ENCODE measurements at places on chromosomes 3 and 15.

DNA sequence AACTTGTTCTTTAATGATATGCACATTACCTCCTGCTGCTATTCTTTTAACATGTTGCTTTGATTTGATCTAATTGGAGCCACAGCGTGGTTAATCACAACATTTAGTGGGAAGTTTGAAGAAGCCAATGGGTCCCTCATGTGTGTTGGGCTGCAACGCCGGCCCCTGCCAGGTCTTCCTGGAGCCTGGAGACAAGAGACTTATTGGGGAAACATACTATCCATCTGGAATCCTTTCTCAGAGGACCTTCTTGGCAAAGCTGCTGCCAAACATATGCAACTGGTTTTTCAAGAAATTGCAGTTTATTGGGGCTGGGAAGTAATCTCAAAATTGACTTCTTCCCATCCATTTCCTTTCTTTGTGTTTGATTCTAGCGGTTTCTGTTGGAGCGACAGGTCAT, 396.3 kb upstream of the PROK2 start:
- no peak for DNase-seq

- no peak for DNase-seq
Observed at GRCh38 chr3:194300936-194301335, 50.2 kb downstream of the CPN2 start.

DNA sequence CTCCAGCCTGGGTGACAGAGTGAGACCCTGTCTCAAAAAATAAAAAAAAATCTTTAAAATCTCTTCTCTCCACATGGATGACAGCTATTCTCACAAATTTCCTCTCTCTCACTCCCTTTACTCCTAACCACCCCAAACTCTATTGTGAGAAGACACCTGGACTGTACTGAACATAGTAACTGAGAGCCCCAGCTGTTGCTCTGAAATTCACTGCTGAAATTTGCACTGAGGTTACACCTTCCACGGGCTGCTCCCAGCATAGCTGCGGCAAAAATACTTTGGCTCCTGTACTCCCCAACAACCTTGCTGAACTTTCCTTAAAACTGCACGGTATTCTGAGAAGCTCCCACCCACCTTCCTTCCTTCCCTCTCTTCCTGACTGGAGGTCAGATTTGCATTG, 4.4 kb upstream of the PCCB start:
- DNase-seq, result no peak

DNA sequence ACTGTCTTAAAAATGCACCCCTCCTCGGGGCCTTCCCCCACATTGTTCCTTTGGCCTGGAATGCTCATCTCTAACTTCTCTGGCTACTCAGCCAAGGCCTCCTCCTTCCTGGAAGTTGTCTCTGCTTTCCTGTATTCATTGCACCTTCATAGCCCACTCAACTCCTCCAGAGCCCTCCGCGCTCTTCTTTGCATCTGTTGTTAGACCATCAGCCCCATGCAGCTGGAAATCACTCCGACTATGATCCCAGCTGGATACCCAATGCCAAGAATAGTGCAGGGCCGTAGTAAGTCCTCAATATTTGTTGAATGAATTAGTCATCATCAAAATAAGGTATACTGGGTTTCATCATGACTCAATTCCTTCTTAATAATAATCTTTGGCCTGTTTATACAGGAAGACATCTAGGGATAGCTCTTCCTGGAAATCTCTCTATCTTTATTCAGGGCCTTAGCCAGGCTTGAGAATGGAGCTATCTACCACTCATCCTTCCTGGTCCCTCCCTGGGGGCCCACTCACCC, 112.7 kb downstream of the SYNPR start:
- DNase-seq, result no peak

- DNase-seq, result peak; percentile 83
Observed at GRCh38 chr3:51967384-51968169, at the start of gene PCBP4. PCBP4 (minus strand) TSS chr3:51967454; CDS start chr3:51961240, 6,214 bp downstream.

- no peak for DNase-seq
Observed at GRCh38 chr3:194354315-194354714, 3.2 kb upstream of the CPN2 start.

- DNase-seq, result peak; percentile 97
Observed at GRCh38 chr3:4741404-4742307, 237.6 kb upstream of the BHLHE40 start.

- no peak for DNase-seq
Observed at GRCh38 chr3:8489278-8489792, 12.3 kb upstream of the LMCD1 start.

- peak; percentile 15 for DNase-seq
Observed at GRCh38 chr3:107512108-107512507, 10.7 kb upstream of the BBX start.

- DNase-seq, result peak; percentile 9
Observed at GRCh38 chr3:70049761-70050160, 50.2 kb downstream of the SAMMSON start.

DNA sequence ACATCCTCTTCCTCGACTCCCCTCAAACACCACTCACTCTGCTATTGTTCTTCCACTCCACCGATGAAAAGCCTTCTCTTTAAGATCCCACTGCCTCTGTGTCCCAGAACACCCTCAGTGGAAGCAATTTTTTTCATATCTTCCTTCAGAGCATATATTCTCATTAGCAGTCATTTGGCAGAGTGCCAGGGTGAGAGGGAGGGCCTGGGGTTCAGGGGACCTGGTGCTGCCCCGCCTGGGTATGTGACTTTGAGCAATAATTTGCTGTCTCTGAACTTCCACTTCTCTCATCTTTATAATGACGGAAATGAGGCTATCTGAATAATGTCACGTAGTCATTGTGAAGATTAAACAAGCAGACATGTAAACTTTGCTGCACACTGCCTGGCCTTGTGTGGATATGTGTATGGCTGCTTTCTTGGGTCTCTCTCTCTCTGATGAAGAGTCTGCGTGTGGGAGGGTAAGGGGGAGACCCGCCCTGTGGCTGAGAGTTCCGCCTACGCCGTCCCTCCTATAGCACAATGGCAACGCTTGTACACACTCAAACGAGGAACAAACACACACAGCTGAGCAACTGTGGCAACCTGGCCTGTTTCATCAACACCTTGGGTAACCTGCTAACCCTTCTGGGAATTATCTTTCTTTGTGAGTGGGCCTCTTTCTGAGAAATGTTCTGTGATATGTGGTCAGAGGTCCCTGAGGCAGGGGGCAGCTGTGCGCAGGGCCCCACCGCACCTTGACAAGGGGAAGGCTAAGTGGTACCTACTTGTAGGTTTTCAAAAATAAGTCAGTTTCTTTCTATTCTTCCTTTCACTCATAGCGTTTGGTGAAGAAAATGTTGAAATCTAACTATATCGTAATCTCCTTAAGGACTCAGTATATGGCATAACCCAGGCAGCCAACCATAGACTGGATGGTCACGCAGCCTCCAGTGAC, 369.8 kb downstream of the SV2B start:
- no peak for DNase-seq

DNA sequence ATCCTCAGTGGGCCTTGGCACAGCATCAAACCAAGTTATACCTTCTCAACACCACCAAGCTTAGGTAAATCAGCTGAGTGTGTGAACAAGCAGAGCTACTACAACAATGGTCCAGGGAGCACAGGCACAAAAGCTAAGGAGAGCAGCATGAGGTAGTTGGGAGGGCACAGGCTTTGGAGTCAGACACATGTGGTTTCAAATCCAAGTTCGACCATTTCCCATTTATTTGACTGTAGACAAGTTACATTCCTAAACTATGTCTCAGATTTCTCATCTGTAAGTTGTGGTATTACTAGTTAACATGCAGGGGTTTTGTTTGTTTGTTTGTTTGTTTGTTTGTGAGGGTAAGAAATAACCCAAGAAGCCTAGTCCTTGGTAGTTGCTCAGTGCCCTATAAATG, 46.9 kb downstream of the MLH1 start:
- peak; percentile 44 for DNase-seq

DNA sequence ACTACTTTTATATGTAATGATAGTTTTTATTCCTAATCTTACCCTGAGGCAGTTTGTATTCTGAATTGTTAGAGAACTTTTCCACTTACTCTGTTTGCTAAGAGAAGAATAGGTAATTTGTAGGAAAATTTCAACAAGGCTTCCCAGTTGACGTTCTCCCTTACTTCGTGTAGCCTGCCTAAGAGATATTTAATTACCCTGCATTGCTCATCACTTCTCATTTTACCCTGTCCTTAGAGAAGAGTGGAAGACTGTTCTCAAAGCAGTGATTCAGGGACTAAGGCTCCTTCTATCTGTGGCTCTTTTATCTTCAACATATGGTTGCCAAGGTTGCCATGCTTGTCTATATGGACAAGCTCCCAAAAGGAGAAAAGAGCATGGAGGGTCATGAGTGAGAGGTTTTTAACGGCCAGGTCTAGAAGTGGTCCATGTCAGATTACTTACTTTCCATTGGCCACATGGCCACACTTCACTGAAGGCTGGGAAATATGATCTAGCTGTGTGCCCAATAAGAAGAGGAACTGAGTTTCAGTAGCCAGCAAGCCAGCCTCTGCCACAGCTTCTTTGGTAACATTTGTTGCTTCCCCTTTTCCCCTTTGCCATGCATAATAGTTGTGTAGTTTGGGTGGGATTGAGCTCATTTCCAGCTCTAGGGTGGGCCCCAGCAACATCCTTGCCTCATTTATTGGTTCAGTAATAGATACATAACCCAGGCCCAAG, 22.1 kb downstream of the PDE8A start:
- DNase-seq, result no peak

DNA sequence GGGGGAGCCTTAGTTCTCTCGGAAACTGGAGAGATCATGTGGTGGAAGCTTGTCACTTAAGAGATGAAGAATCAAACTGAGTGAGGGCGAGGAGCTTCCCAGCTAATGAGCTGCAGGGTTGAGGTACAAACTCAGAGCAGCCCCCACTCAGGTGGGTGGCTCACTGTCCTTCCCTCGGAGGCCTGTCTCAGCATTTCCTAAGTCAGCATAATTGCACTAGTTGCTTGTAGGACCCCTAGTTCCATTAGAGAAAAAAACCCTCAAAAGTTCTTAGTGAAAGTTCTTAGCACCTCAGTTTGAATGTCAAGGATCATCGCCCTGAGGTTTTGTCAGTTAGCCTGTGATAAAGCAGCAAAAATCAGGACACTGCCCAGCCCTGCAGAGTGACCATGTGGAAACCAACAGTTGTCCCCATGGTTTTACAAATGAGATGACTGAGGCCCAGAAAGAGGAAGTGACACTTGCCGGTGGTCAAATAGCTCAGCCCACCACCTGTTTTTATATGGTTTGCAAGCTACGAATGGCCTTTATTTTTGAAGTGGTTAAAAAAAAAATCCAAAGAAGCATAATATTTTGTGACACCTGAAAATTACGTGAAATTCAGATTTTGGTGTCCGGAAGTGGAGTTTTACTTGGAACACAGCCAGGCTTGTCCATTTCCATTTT, 11.9 kb downstream of the SMAD6 start:
- no peak for DNase-seq

- DNase-seq, result no peak
Observed at GRCh38 chr3:127053979-127054378, 71.1 kb downstream of the PLXNA1 start.

- DNase-seq, result no peak
Observed at GRCh38 chr3:178673529-178673928, 137.3 kb downstream of the KCNMB2 start.
